ENCODE measurements at places on chromosomes 7 and 10.

- DNase-seq, result no peak
These were observed 95.0 kb upstream of the SLC26A5 start for GRCh38 chr7:103541026-103541425.

- no peak for DNase-seq
These were observed 52.3 kb upstream of the EN2 start for GRCh38 chr7:155405399-155406318.

DNA sequence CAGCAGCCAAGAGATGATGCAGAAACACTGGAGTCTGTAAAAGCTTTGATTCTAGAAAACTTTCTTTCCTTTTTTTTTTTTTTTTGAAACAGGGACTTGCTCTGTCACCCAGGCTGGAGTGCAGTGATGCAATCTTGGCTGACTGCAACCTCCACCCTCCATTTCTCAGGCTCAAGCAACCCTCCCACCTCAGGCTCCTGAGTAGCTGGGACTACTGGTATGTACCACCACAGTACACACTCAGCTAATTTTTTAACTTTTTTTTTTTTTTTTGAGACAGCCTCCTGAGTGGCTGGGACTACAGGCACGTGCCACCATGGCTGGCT is 17.0 kb upstream of the BAG3 start:
- no peak for DNase-seq

DNA sequence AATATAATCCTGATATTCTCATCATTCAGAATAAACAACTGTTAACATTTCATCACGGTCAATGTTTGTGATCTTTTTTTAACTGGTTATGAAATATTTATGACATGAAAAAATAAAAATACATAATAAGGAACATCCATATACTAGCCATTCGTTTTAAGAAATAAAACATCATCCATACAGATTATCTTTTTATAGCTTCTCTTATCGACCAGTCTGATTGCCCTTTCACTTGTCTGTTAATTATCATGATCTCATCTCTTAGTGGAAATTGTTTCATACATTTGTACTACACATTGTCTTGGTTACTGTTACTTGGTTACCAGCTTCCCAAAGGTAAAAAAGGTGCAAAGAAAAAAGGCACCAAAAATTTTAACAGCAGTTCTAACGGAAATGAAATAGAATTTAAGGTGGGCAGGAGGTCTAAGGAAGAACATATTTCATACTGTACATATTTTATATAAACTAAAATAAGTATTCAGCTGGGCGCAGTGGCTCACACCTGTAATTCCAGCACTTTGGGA is 8.4 kb downstream of the ARHGAP21 start:
- DNase-seq, result no peak

GRCh38 chr7:7529328-7529727 is 6.3 kb downstream of the COL28A1 start:
- no peak for DNase-seq

- peak; percentile 63 for DNase-seq
These were observed 10.6 kb downstream of the GPR146 start for GRCh38 chr7:1054861-1055450.

GRCh38 chr7:2175514-2175913 is 57.2 kb downstream of the MAD1L1 start:
- no peak for DNase-seq

- no peak for DNase-seq
These were observed 149.3 kb downstream of the KLF6 start for GRCh38 chr10:3635697-3636096.

DNA sequence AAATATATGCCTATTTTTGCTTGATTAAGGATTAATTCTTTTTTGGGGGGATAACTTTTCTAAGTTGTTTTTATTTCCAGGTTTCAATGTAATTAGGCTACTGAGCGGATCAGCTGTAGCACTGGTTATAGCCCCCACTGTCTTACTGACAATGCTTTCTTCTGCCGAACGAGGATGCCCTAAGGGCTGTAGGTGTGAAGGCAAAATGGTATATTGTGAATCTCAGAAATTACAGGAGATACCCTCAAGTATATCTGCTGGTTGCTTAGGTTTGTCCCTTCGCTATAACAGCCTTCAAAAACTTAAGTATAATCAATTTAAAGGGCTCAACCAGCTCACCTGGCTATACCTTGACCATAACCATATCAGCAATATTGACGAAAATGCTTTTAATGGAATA is 1.0 kb downstream of the LRRTM3 start:
- no peak for DNase-seq

DNA sequence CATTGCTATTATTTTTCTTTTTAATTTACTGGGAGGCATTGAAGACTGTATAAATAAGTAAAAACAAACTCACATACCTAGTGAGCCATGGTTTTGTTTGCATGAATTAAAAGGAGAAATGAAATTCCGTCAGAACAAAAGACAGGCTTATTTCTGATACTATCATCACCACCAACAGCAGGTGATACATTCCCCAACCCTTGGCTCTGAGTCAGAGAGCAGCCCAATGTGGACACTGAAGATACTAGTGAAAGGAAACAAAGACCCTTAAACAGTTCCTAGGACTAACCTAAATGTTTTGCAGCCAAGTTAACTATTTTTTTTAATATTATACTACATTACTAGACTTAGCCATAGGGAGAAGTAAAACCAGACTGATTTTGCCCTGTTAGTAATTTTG is 31.6 kb downstream of the CHRM2 start:
- DNase-seq, result no peak

DNA sequence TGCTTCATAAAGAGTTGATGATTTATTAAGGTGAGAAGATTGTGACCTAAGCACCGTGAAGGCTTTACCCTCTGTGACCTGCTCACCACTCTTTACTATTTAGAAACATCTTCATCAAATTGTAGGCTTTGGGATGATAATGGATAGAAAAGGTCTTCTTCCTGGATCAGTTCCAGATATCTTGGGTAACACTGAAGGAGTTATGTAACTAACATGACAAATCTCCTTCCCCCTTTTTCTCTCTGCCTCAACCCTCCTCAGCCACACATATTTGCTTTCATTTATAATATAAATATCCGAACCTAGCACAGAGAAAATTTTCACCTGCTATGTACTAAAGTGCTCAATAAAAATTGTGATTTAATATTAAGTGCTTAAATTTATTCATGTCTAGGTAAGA is 151.5 kb downstream of the FRMD4A start:
- no peak for DNase-seq

DNA sequence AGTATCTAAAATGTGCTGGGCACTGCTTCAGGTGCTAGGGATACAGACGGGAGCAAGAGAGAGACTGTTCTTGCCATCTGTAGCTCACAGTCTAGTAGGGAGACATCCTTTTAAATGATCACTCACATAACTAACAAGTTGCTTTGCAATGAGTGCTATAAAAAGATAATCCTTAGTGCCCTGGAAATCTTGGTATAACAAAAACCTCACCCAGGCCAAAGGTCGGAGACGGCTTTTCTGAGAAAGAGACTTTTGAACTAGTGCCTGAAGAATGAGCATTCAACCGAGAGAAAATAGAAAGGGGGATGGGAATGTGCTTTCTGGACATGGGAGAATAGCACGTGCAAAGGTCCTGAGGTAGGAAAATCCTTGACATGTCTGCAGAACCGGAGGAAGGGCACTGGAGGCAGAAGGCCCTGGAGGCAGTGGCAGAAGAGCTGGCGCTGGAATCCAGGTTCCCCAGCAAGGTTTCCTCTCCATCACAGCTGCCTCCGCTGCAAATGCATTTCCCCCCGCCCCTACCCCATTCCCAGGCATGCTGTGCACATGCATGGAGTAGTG is 89.4 kb downstream of the COL13A1 start:
- no peak for DNase-seq

DNA sequence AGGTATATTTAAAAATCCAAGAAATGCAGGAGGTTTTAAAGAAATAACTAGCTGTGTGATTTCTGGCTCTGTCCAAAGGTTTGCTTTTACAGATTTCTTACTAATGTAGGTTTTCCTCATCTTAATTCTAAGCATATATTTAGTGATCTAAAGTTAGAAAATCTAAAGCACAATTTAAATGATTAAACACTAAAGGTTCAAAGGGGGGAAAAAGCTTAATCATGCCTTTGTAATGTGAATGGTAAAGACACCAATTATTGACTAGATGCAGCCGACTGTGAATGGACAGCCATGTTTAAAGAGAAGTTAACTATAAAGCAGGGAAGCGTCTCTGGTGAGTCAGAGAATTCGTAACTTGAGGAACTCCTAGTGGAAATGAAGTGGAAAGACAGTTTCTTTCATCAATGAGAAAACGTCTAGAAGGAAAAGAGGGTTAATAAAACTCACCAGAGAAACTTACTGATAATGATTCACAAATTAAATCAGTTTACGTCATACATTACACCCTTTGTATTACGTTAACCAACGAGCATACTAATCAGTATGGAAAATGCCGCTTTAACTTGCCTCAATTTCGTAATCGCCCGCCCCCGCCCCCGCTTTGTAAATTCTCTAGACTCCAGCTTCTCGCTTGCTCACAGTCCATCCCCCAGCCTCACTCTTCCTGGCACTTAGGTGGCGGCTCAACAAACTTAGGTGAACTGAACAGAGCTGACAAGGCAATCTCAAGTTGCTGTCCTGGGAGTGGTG is 1.1 kb upstream of the HBP1 start:
- peak; percentile 76 for DNase-seq

GRCh38 chr7:106603346-106603745 is 57.6 kb downstream of the CCDC71L start:
- DNase-seq, result no peak

DNA sequence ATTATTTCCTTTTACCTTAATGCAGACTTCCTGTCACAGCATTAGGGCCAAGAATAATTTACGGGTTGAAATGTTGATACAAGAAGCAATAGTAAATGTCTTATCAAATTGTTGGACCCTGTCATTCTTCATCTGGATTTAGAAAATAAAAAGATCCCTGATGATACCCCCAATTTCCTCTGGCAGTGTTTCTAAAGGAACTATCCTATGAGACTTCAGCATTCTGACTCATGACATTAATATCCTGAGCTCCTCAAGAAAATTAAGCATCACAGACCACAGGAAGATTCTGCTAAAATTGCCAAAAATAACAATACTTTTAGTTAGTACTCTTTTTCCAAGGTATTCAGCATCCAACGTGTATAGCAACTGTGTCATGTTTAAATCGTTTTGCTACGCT is 490.5 kb upstream of the ANKRD30A start:
- no peak for DNase-seq

- DNase-seq, result no peak
These were observed 166.9 kb downstream of the SH3PXD2A start for GRCh38 chr10:103688491-103688890.

DNA sequence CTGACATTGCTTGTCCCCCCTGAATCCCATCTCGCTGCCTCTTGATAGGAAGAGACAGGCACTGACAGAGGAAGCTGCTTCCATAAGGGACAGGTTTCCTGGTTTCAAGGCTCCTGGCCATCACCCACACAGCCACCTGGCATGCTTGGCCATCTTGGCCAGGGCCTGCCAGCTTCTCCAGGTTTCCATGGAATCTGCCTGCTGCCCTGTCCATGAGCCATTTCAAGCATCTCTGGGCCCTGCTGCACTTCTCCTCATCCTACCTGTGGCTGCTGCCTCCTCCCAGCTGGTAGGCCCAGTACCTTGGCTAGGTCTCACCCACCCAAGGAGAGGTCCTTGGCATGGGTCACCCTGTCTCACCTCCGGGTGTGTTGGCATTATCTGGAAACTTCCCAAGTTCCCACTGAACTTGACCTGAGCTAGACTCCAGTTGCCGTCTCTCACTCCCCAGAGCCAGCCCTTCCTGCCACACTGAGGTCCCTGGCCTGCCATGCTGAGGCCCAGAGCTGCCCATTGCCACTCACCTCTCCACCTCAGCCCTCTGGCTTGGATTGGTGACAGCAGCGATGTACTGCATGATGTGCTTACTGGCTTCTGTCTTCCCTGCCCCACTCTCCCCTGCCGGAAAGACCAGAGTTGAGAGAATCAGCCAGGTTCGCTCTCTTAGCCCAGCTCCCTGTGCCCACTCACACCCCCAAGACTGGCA is 2.6 kb downstream of the MYO1G start:
- DNase-seq, result no peak

- DNase-seq, result no peak
These were observed 31.2 kb downstream of the DYNC2I1 start for GRCh38 chr7:158887594-158887993.

DNA sequence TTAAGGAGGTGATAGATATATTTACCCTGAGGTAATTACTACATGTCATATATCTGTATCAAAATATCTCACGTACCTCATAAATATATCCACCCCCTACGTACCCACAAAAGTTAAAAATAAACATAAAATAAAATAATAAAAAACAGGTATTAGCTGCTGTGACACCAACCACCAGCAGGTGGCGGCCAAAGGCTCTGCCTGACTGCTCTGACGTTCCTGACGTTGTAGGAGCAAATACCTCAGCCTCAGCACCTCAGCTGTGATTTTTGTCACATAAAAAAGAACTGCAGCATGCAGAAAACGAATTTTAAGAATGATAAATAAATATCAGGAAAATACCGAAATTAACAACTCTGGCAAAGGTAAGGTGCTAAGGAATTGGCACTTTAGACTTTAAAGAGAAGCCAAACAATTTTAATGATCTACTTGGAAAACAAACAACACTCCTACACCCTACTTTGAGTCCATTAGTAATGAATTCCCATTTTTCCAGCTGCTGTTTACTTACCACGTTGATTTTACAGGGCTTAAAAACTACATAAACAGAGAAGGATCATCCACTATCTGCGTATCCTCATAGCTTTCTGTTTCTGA is 125.4 kb upstream of the TARP start:
- peak; percentile 58 for DNase-seq

DNA sequence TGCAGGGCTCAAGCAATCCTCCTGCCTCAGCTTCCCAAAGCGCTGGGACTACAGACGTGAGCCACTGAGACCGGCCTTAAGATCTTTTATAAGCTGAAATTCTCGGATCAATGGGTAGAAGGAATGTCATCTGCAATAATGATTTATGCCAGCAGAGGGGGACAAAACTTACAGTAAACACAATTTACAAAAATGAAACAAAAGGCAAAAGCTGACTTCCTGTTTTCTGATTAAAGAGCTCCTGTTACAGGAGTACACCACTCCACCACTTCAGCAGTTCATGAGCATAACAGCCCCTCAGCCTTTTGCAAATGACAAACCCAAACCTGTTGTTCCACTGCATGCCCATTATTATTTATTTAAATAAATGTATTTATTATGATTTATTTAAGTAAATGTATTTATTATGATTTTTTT is 88.5 kb upstream of the ATP6V0A4 start:
- DNase-seq, result no peak

DNA sequence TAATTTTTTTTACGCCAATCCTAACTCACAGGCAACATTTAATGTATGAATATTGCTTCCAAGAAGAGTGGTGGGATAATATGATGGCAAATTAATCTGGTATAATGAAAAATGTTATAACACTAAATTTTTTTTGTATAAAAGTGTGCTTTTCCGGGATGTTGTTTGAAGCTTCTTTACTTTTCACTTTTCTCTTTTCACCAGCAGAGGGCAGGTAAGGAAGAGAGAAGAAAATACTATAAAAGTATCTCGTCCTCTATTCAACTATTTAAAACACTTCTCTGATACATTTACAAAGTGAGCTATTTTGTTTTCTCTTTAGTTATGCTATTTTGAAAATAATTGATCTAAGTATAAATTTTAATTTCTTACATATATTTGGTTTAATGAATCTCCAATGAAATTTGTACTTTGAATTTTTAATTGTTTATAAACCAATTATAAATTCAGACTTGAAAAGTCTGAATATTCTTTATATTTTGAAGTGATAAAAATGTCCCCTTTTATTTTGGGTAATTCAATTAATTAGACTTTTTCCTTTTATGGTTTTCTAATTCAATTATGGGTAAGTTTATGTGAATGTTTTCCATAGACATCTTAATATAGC is 20.7 kb upstream of the CFTR start:
- DNase-seq, result no peak

Measured in activated naive CD4-positive, alpha-beta T cell treated with anti-CD3 and anti-CD28 coated beads, Interleukin-2, amount 50 U/mL, for 16 hours (primary cell).